Stimulated activated memory B cell treated with anti-CD40 and anti-IgM and Interleukin-4, amounts not matched to agents 10 μg/mL and 1 μg/mL and 100 μg/mL, for 72 hours (primary cell): ENCODE measurements at places on chromosomes 11 and 22.

- no peak overlapping the region for H3K27ac ChIP-seq
- H3K4me1 ChIP-seq = peaks cover 15% of the 10 kb centered on the region
- H3K36me3 ChIP-seq = no peaks in the 10 kb centered on the region
- no peak for ATAC-seq
Measured at GRCh38 chr11:77172666-77172982, 44.6 kb downstream of the MYO7A start.

- H3K27ac ChIP-seq = no peak overlapping the region
- H3K4me1 ChIP-seq = peaks cover 22% of the 10 kb centered on the region
- no peaks in the 10 kb centered on the region for H3K36me3 ChIP-seq
- H3K4me3 ChIP-seq = no peak overlapping the region
- ATAC-seq = no peak
Measured at GRCh38 chr11:44729713-44730112, 3.0 kb downstream of the TSPAN18 start.

- H3K36me3 ChIP-seq = peaks cover 23% of the 10 kb centered on the region
- ATAC-seq = no peak
- H3K27ac ChIP-seq = no peak overlapping the region
Measured at GRCh38 chr22:25666308-25666707, 75.7 kb upstream of the MYO18B start.

GRCh38 chr11:12409621-12410005 lies 32.2 kb downstream of the PARVA start:
- H3K36me3 ChIP-seq = no peaks in the 10 kb centered on the region
- no peak for ATAC-seq
- no peak overlapping the region for H3K27ac ChIP-seq
- H3K4me1 ChIP-seq = no peaks in the 10 kb centered on the region
- peaks cover 10% of the 10 kb centered on the region for H3K27me3 ChIP-seq

GRCh38 chr22:39174498-39175352 lies 22.2 kb upstream of the CBX7 start:
- no peaks in the 10 kb centered on the region for H3K36me3 ChIP-seq
- peaks cover 4% of the 10 kb centered on the region for H3K27me3 ChIP-seq
- H3K4me1 ChIP-seq = peaks cover 53% of the 10 kb centered on the region
- peak overlapping the region; percentile 74 for H3K27ac ChIP-seq

GRCh38 chr11:58907780-58908179 lies 31.5 kb upstream of the GLYATL1 start:
- ATAC-seq = peak; percentile 51
- H3K4me3 ChIP-seq = no peak overlapping the region
- peaks cover 10% of the 10 kb centered on the region for H3K4me1 ChIP-seq

DNA sequence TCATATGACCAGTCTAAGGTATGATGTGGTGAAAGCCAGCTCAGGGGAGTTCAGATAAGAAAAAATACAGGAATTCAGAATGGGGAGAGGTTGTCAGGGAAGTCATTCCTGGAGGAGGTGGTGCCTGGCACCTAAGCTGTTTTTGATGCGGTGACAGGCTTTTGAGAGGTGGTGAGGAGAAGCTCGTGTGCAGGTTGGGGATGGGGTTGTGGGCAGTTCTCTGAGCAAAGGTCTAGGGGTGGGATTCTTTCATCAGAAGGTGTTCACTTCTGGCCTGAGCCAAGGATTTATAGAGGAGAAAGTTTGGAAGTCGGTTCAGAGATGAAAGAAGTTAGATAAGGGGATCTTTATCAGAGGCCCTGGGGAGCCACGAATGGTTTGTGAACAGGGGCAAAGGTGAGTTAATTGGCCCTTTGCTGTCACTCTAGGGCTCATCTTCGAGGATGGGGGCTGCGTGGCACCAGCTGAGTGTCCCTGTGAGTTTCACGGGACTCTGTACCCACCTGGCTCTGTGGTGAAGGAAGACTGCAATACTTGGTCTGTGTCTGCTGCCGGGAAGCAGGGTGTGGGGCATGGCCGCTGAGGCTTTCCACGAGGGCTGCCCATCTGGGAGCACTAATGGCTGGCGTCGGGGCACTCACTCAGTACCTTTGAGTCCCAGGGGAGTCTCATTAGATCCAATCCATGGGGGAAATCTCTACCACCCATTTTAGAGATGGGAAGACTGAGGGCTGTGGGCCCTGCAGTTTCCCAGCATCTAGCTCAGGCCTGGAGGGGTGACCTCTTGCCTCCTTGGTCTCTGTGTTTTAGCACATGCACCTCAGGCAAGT lies 13.4 kb downstream of the OTOG start:
- no peaks in the 10 kb centered on the region for H3K4me1 ChIP-seq
- no peak overlapping the region for H3K4me3 ChIP-seq
- no peak overlapping the region for H3K27ac ChIP-seq
- H3K36me3 ChIP-seq = no peaks in the 10 kb centered on the region
- no peak for ATAC-seq
- H3K27me3 ChIP-seq = peaks cover 37% of the 10 kb centered on the region

DNA sequence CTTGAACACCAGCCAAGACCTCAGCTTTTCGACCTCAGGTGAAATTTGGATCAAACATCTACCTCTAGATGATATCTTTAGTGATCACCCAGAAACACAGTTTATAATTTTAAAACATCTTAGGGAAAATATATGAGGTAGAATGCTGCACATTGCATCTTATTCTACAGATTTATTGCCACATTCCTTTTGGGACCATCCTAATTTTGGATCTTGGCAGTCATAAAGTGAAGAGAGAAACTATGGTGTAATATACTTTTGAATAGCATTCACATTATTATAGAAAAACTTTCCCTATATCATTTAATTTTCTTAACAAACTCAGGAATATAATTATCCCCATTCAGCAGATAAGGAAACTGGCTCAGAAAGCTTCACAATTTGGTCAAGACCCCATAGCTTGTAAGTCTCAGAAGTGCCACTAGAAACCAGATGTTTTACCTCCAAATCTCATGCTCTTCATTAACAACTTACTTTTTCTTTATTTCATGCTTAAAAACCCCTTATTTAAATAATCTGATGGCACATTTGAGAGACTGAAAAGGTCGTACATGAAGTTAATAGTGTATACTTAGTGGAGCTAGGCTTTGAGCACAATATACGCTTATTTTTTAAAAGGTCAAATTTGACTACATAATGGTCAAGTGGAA lies 199.2 kb upstream of the CTSC start:
- H3K36me3 ChIP-seq = no peaks in the 10 kb centered on the region
- ATAC-seq = no peak
- no peak overlapping the region for H3K4me3 ChIP-seq
- no peaks in the 10 kb centered on the region for H3K4me1 ChIP-seq
- H3K27ac ChIP-seq = no peak overlapping the region

DNA sequence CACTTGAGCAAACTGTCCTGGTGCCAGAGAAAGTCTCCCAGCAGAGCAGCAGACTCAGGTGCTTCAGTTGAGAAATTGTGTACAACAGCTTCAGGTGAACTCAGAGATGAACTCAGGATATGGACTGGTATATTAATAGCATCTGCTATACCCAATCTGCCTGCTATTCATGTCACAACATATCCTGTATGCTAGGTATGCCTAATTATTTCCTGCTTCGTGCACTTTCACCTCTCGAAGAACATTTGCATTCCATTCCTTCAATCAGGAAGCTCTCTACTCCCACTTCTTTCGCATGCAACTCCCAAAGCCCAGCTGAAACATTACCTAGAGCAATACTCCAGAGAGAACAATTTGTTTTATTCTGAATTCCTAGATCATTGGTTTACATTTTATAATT lies 207.7 kb downstream of the KCNA4 start:
- H3K4me1 ChIP-seq = no peaks in the 10 kb centered on the region
- H3K27me3 ChIP-seq = no peaks in the 10 kb centered on the region
- H3K36me3 ChIP-seq = no peaks in the 10 kb centered on the region
- H3K27ac ChIP-seq = no peak overlapping the region

DNA sequence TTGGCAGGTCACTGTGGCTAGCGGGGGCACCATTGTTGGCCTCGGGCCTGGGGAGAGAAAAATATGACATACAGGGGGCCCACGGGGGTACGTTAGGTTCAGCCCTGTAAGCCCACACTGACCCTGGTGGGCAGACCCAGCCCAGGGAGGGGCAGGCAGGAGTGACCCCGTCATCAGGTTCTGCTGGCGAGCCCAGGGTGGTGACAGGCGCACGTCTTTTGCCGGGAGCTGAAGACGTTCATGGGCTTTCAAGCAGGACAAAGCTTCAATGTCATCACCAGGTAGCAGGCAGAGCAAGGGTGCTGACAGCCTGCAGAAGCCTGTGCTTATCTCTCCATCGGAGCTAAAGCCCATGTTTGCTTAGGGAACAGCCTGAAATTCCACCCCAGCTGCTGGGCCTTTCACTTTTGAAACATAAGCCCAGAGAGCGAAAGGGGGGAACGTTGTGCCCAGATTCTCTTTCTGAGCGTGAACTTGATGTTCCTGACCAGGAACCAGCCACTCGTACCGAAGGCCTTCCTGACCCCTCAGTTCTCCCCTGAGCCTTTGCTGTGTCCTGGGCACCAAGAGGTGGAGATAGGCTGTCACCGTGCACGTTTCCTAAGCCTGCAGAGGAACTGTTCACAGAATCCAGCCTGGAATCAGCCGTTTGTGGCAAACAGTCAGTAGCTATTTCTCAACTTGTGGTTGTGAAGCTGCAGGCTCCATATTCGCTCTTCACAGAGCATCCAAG lies 74.0 kb upstream of the ATXN10 start:
- no peak for ATAC-seq
- H3K27ac ChIP-seq = no peak overlapping the region
- H3K36me3 ChIP-seq = no peaks in the 10 kb centered on the region
- peaks cover 58% of the 10 kb centered on the region for H3K27me3 ChIP-seq
- H3K4me3 ChIP-seq = no peak overlapping the region
- peaks cover 5% of the 10 kb centered on the region for H3K4me1 ChIP-seq

- H3K4me3 ChIP-seq = no peak overlapping the region
- no peak for ATAC-seq
- H3K27ac ChIP-seq = no peak overlapping the region
Measured at GRCh38 chr11:127098684-127099083, 98.1 kb upstream of the KIRREL3 start.

GRCh38 chr11:108914981-108915380 lies 250.1 kb downstream of the DDX10 start:
- no peak overlapping the region for H3K4me3 ChIP-seq
- H3K36me3 ChIP-seq = peaks cover 32% of the 10 kb centered on the region
- no peaks in the 10 kb centered on the region for H3K4me1 ChIP-seq

GRCh38 chr11:61911128-61911700 lies 6.2 kb downstream of the RAB3IL1 start:
- H3K4me1 ChIP-seq = peaks cover 10% of the 10 kb centered on the region
- no peak overlapping the region for H3K27ac ChIP-seq
- H3K27me3 ChIP-seq = peaks cover 45% of the 10 kb centered on the region
- H3K36me3 ChIP-seq = no peaks in the 10 kb centered on the region

- no peaks in the 10 kb centered on the region for H3K27me3 ChIP-seq
- no peaks in the 10 kb centered on the region for H3K4me1 ChIP-seq
- no peak overlapping the region for H3K27ac ChIP-seq
- no peak for ATAC-seq
Measured at GRCh38 chr11:90364527-90364926, 141.7 kb upstream of the CHORDC1 start.

DNA sequence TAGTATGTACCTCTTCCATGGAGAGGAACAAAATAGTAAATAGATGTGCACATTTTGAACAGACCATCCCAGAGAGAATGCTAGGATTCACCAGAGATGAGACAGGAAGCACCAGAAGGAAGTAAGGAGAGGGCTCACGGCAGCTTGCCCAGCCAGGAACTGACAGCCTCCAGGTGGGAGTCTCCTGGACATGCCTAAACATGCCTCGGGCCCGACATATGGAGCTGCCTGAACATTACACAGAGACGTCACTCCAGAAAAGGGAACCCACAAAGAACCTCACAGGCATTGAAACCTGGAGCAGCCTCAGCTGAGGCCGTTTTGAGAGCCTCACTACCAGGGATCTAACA lies 67.4 kb downstream of the BRD1 start:
- no peak overlapping the region for H3K27ac ChIP-seq
- no peak overlapping the region for H3K4me3 ChIP-seq
- H3K36me3 ChIP-seq = no peaks in the 10 kb centered on the region
- H3K27me3 ChIP-seq = peaks cover 60% of the 10 kb centered on the region
- peaks cover 7% of the 10 kb centered on the region for H3K4me1 ChIP-seq
- ATAC-seq = no peak
